Cardiac muscle cell (in vitro differentiated cells and primary cell): ENCODE measurements at places on chromosomes 5 and 9. TPM values are rescaled to one million over a fixed set of nuclear protein-coding genes. Genes with fewer than 3 reads are reported as not detected.
A peak's percentile ranks its signal among the peaks of the same experiment; 100 is the strongest.

DNA sequence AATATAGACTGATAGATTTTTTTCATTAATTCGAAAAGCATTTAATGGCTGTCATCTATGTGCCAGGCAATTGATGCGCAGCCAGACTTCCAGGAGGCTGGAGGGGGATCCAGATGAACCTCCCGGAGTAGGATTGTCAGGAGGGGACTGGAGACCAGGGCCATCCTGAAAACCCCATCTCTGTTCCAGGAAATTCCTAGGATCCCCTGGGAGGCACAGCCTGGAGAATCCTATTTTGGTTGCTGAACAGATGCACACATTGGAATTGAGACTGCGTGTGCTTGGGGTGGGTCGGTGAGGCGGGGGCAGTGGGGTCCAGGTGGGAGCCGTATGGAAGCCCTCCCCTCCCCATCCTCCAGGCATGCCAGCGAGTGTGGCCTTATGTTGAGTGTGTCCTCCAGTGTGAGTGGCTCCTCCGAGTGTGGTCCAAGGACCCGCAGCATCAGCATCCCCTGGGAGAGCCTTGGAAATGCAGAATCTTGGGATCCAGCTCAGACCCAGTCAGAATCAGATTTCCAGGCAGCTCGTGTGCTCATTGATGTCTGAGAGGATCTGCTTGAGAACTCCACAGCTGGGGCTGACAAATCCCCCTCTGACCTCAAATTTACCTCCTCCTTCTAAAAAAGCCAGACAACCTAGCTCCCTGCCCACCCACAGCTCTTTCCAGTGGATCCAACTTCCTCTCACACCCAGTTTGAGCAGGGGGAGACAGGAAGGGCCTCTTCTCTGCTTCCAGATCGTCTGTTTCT, 38.7 kb downstream of the ROPN1L start:
- no peaks in the 10 kb centered on the region for H3K27me3 ChIP-seq
- H3K27ac ChIP-seq: peak overlapping the region; percentile 31
- no peaks in the 10 kb centered on the region for H3K36me3 ChIP-seq
- H3K4me3 ChIP-seq: no peak overlapping the region

- H3K36me3 ChIP-seq: no peaks in the 10 kb centered on the region
- no peak overlapping the region for H3K27ac ChIP-seq
- H3K4me1 ChIP-seq: no peaks in the 10 kb centered on the region
- no peak overlapping the region for H3K4me3 ChIP-seq
Measured at GRCh38 chr5:167653645-167654106, 637.8 kb upstream of the WWC1 start.

GRCh38 chr9:5838884-5839571, 6.1 kb upstream of the ERMP1 start:
- no peaks in the 10 kb centered on the region for H3K36me3 ChIP-seq
- peak; percentile 11 for DNase-seq
- H3K4me3 ChIP-seq: no peak overlapping the region
- H3K27me3 ChIP-seq: no peaks in the 10 kb centered on the region

- H3K36me3 ChIP-seq: no peaks in the 10 kb centered on the region
- H3K27me3 ChIP-seq: no peaks in the 10 kb centered on the region
- DNase-seq: no peak
- H3K4me1 ChIP-seq: no peaks in the 10 kb centered on the region
- H3K27ac ChIP-seq: no peak overlapping the region
Measured at GRCh38 chr9:126411948-126412284, 85.3 kb downstream of the MVB12B start.

- H3K36me3 ChIP-seq: peaks cover 18% of the 10 kb centered on the region
- H3K4me3 ChIP-seq: peak overlapping the region; percentile 89
- H3K27ac ChIP-seq: peak overlapping the region; percentile 100
- no peak for DNase-seq
- peaks cover 9% of the 10 kb centered on the region for H3K4me1 ChIP-seq
- no peaks in the 10 kb centered on the region for H3K27me3 ChIP-seq
Measured at GRCh38 chr5:150758203-150758530, 650 bp downstream of the DCTN4 start.

DNA sequence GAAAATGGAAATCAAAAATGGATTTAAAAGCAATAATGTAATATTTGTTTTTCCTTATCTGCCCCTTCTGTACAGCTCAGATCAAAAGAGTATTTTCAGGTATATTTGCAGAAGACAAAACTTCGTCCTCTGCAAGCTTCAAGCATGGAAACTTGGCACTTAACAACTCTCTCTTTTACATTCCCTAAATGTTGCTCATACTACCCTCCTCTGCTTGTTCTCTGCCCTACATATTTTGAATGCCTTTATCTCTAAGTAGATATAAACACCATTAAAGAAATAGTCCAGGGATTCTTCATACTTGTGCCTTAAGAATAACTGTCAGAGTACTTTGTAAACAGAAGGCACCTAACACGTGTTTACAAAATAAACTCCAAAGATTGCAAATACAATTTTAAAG, 19.2 kb upstream of the SMC2 start:
- H3K36me3 ChIP-seq: no peaks in the 10 kb centered on the region
- H3K27ac ChIP-seq: no peak overlapping the region
- no peak overlapping the region for H3K4me3 ChIP-seq

DNA sequence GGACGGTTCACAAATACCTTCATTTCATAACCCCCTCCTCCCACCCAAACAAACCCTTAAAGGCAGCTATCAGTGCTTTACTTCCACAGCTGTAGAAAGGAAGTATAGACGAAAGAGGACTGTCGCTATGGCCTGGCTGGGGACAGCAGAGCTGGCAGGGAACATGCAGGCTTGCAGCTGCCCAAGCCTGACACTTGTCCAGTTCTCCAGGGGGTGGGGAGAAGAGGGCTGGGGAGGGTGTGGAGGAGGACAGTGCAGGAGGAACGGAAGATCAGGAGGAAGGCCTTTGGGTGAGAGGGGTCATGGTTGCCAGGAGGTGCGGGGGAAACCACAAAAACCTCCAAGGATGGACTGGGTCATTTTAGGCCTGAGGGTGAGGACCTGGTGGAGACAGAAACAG, 25.9 kb downstream of the ARPC5L start:
- H3K4me1 ChIP-seq: no peaks in the 10 kb centered on the region
- H3K4me3 ChIP-seq: no peak overlapping the region
- no peaks in the 10 kb centered on the region for H3K27me3 ChIP-seq
- peaks cover 32% of the 10 kb centered on the region for H3K36me3 ChIP-seq
- DNase-seq: no peak

- H3K27me3 ChIP-seq: no peaks in the 10 kb centered on the region
- DNase-seq: no peak
- H3K4me1 ChIP-seq: no peaks in the 10 kb centered on the region
Measured at GRCh38 chr5:132684491-132684890, 10.7 kb downstream of the IL4 start.

DNA sequence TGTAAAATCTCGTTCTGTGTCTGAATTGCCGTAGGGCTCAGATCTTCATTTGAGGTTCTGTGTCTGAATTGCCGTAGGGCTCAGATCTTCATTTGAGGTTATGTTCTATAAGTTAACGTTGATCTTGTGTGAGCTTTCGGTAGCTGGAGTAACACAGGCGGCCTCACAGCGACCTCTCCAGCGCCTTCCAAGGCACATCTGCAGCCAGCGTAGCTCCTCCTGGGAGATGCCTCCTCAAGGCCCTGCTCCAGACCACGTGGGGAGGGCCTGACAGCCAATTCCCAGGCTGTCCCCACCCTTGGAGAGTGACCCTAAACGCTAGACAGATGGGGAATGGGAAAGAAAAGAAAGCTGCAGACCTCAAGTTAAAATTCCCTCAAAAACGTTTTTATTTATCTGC, 8.7 kb upstream of the AHRR start:
- H3K4me3 ChIP-seq: no peak overlapping the region
- H3K27ac ChIP-seq: no peak overlapping the region
- DNase-seq: no peak
- peaks cover 7% of the 10 kb centered on the region for H3K36me3 ChIP-seq

DNA sequence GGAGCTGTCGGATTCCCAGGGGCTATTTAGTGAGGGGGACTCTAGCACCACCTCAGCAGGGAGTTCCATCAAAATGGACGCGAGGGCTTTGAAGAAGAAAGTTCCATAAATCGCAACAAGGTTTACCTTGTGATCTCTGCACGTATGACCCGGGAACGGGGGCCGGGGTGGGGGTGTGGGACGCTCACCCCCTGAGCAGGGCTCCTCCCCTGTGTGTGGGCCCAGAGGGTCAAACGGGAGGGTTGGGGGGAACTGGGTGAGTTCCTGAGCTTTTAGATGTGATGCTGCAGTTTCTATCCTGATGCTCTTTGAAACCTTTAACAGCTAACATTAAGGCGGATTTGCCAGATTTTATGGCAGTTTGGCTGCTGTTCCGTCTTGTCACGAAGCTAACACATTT, 18.9 kb upstream of the LRRC14B start:
- no peak for DNase-seq
- no peaks in the 10 kb centered on the region for H3K27me3 ChIP-seq
- no peak overlapping the region for H3K27ac ChIP-seq
- H3K36me3 ChIP-seq: no peaks in the 10 kb centered on the region
- no peak overlapping the region for H3K4me3 ChIP-seq

GRCh38 chr9:71928376-71928775, 16.9 kb downstream of the C9orf85 start:
- H3K4me3 ChIP-seq: no peak overlapping the region
- H3K27me3 ChIP-seq: no peaks in the 10 kb centered on the region
- H3K27ac ChIP-seq: no peak overlapping the region
- no peaks in the 10 kb centered on the region for H3K4me1 ChIP-seq

DNA sequence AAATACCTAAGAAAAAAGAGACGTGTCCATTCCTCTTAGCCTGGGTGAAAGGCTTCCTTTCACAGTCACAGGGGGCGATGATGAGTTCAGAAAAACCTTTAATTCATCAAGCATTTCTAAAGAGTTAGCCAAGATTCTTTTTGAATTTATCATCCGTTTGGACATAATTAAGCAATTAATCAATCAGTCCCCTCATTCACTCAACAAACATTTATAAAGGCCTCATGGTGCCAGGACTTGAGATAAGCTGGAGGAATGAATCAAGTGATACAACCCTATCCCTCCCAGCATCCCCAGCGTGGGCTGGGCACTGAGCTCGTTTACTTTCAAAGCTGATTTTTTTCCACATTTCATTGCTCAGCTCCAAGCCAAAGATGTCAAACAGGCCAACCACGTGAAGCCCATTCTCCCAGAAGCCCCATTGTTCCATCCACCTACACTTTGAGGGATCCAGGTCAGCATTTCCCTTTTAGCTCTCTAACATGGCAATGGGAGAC, 140.5 kb downstream of the SLIT3 start:
- H3K36me3 ChIP-seq: no peaks in the 10 kb centered on the region
- H3K4me1 ChIP-seq: peaks cover 27% of the 10 kb centered on the region
- H3K4me3 ChIP-seq: no peak overlapping the region
- no peaks in the 10 kb centered on the region for H3K27me3 ChIP-seq
- peak overlapping the region; percentile 97 for H3K27ac ChIP-seq
- peak; percentile 75 for DNase-seq

DNA sequence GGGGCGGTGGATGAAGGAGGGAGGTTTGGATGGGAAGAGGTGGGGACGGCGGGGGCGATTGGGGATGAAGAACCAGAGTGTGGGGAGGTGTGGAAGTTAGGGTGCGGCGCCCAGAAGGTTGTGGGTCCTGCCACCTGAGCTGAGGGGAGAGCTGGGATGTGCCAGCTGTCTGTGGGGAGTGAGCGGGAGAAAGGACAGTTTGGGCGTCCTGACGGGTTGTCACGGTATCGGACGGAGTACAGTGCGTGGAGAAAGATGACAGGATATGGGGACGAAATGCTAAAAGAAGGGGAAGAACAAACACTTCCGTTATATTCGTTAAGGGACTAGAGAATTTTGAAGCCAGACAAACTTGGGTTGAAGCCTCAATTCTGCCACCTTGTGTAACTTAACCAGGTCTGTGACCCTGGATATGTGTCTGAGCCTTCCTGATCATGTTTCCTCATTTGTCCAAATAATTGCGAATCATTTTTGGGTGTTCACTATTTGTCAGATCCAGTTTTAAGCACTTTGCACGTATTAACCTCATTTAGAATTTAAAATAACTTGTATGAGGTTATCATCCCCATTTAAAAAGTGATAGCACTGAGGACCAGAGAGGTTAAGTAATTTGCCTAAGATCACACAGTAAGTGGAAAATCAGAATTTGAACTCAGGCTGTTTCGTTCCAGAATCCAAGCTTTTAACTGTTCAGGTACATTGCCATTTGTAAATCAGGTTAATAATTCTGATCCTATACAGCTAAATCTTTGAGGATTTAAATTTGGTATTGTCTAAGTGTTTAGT, 689 bp downstream of the CNTRL start:
- no peaks in the 10 kb centered on the region for H3K4me1 ChIP-seq
- peak overlapping the region; percentile 59 for H3K4me3 ChIP-seq
- peaks cover 11% of the 10 kb centered on the region for H3K27me3 ChIP-seq
- DNase-seq: no peak

- no peaks in the 10 kb centered on the region for H3K27me3 ChIP-seq
- H3K36me3 ChIP-seq: no peaks in the 10 kb centered on the region
- no peaks in the 10 kb centered on the region for H3K4me1 ChIP-seq
- no peak for DNase-seq
- no peak overlapping the region for H3K4me3 ChIP-seq
Measured at GRCh38 chr9:20114974-20115373, 326.1 kb upstream of the SLC24A2 start.

DNA sequence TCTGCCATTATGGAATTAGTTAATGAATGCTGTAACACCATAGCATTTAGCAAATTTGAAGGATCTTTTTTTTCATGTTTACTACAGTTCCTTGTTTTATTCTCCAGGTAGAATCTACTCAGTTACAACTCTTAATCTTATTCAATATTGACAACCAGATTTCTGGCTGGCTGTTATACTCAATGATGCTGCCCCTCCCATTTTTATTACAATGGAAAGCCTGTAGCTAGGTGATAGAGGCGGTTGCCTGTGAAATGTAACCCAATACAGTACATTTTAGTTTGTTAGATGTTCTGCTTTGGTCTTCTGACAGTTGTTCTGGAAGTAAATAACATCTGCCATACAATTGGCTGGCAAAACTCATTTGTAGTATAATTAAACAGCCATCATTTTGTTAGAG, 294.2 kb downstream of the DMRTA1 start:
- no peaks in the 10 kb centered on the region for H3K27me3 ChIP-seq
- H3K4me1 ChIP-seq: no peaks in the 10 kb centered on the region
- H3K27ac ChIP-seq: no peak overlapping the region
- H3K4me3 ChIP-seq: no peak overlapping the region
- DNase-seq: no peak
- H3K36me3 ChIP-seq: no peaks in the 10 kb centered on the region

DNA sequence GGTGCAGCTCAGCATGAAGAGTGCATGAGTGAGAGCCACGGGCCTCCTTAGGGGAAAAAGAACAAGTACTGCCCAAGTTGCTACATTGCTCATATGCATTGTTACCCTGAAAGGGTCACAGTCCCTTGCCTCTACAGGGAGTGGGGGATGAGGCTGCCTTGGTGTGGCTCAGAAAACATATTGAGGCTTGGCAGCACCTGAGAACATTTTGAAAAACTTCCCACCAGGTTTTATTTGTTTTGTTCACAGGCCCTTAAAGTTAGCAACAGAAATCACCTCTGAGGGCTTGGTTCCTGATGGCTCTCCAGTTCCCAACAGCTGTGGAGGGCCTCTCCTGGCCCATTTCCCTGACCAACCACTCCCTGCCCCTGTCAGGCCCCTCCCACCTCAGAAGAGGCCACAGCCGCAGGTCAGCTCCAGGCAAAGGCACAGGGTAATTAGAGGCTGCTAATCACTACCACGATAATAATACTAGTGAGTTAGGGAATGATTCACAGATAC, 90.7 kb upstream of the ADRA1B start:
- no peaks in the 10 kb centered on the region for H3K36me3 ChIP-seq
- H3K27me3 ChIP-seq: no peaks in the 10 kb centered on the region
- H3K4me1 ChIP-seq: no peaks in the 10 kb centered on the region
- DNase-seq: no peak
- no peak overlapping the region for H3K27ac ChIP-seq

Gene HTR1A
- total RNA-seq: not detected in 2 replicates

Gene MYORG
- total RNA-seq: 0.92 and 2.0 TPM in 2 replicates

Gene PCDHA9
- 1.6 and 2.2 TPM in 2 replicates for total RNA-seq

Gene PCDHGA3
- total RNA-seq: 1.5 and 3.2 TPM in 2 replicates

Gene AP3S1
- 45.5 and 62.5 TPM in 2 replicates for total RNA-seq

Gene FRRS1L
- total RNA-seq: 0.07 and 0.30 TPM in 2 replicates

Gene PDE6A
- total RNA-seq: 0.21 TPM in 1 of 2 replicates, not detected in the other

Gene FXN
- total RNA-seq: 14.4 and 20.6 TPM in 2 replicates

Gene EIF4E1B
- not detected in 2 replicates for total RNA-seq

Gene SGCD
- 1.3 and 1.9 TPM in 2 replicates for total RNA-seq
